ENCODE measurements at places on chromosomes 1 and 21.

DNA sequence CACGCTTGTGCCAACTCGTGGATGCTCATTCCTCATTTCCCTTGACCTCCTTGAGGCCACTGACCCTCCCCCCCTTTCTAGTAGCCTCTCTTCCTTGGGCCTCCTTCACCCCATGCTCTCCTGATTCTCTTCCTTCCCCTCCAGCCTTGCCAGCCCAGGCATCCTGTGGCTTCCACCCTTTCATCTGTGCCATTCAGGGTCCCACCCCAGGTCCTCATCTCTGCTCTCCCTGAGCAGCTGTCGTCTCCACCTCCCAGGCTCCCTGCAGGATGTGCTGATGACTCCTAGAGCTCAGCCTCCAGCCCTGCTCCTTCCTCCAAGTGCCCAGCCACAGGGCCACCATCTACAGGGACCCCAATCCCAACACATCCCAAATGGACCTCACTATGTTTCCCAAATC is 197.4 kb downstream of the GRIK3 start:
- DNase-seq = no peak

DNA sequence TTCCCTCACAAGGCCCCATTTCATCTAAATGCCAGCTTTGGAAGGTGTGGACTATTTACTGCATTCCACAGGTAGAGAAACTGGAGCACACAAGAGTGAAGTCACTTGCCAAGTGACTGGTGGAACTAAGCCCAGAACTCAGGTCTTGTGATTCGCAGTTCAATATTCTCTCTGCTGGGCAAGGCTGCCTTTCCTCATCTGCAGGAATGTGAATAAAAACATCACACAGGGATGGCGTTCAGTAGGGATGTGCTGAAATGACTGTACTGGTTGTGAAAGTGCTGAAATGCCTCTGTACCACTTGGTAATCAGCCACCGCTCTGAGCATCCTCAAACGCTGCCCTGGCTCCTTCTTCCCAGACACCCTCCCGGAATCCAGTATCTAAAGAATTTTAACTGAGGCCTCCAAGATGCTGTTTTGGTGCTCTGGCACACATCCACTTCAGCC is 145.6 kb downstream of the HIVEP3 start:
- DNase-seq = no peak

DNA sequence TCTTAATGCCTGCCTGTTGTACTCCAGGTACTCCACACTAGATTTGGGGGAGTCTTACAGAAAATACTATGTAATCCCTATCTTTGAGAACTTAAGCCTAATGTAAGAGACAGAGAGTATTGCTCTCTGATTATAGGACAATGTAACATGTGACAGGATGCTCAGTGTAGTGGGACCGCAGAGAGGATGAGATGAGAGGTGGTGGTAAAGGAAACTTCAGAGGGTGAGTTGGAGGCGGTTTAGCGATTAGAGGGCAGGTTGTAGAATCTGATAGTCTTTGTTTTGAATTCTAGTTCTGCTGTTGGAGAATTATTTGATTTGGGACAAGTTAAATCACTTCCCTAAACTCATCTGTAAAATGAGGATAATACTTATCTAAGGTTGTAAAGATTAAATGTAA is 5.4 kb downstream of the SOAT1 start:
- DNase-seq = no peak

GRCh38 chr1:151405187-151405951 is 6.0 kb downstream of the PSMB4 start:
- DNase-seq = no peak

DNA sequence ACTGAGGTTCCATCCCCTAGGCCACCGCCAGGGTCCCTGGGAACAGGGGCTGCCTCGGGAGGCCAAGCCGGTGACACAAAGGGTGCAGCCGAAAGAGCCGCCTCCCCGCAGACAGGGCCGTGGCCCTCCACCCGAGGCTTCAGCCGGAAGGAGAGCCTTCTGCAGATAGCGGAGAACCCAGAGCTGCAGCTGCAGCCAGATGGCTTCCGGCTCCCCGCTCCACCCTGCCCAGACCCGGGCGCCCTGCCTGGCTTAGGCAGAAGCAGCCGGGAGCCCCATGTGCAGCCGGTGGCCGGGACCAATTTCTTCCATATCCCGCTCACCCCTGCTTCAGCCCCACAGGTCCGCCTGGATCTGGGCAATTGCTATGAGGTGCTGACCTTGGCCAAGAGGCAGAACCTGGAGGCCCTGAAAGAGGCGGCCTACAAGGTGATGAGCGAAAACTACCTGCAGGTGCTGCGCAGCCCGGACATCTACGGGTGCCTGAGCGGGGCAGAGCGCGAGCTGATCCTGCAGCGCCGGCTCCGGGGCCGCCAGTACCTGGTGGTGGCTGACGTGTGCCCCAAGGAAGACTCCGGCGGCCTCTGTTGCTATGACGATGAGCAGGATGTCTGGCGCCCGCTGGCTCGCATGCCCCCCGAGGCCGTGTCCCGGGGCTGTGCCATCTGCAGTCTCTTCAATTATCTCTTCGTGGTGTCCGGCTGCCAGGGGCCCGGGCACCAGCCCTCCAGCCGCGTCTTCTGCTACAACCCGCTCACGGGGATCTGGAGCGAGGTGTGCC is 1.4 kb downstream of the KLHDC7A start:
- DNase-seq = no peak

GRCh38 chr1:15141935-15142539 is 11.5 kb upstream of the TMEM51 start:
- no peak for DNase-seq

GRCh38 chr1:166391279-166392066 is 224.7 kb upstream of the FAM78B start:
- DNase-seq = no peak

DNA sequence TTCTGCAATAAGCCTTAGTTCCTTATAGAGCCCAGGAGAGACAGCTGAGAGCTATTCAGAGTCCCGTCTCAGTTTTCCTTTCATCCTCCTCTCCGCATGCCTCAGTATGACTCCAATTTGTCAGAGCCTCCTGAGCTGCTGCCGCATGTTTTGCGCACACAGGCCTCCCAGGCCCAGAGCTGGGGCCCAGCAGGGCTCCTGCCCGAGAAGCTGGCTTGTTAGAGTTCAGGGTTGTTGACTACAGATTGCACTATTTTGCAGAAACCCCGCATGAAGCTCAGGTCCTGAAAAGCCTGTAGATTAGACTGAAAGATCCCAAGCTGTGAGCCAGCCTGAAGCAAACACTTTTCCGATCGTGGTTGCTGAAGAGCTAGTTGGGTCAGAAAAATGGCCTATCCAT is 51.5 kb downstream of the IGSF5 start:
- no peak for DNase-seq

DNA sequence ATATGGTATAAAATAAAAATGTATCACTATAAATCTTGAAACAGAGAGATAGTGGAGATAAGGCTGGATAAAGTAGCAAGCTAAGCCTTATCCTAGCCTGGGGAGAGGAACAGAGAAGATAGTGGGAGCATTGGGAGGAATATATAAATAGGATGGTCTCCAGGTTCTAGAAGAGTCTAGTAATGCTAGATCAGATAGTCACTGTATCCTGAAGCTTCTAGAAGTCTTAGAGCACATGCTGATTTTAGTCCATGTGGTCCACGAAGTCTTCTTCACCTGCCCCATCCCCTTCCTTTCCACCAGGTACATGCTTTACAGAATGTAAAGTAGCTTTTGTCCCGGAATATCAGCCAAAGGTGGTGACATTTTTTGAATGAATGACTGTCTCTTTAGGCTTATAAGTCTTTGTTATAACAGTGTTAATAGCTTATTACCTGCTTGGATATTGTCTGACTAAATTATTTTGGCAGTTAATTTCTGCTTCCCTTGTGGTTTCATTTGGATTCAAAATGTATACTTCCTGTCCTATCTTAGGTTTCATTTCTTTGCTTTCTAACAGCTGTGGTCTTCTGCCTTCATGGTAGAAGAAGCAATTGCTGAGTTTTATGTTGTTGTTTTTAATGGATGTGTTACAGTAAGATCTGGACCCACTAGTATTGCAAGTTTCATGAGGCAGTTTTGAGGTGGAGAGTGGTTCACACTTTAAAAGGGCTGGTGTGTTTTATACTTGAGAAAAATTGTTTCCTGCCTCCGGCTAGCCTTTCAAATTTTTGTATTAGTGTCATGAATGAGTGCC is 5.9 kb downstream of the SMG7 start:
- DNase-seq = no peak

DNA sequence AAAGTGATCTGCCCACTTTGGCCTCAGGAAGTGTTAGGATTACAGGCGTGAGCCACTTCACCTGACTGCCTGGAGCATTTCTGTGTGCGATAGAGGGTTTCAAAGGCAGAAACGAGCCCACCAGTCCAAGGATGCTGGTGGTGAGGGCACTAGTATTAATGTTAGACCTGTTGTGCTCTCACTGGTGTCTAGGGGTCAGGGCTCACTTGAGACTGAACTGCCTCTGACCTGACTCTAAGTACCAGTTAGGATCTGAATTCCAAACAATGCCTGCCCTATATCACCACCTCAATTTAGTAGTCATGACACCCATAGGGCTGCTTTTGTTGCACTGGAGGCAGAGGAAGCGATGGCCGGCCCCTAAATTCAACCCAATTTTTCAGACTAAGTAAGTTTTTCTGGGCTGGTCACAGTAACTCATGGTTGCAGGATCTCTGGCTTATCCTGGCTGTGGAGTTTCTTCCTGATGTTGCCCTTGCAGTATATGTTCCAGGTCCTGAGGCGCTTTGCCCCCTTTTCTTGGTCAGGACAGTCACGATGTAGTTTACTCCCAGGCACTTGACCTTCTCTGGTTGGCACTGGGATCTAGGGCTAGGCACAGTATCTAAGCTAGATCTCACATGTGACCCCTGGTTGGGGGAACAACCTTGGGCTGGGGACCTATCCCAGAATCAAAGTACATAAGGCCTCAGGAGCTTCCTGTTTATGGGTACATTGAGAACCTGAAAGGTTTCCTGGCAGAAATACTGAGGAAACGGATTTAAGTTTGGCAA is 4.5 kb downstream of the CCDC17 start:
- DNase-seq = no peak

- no peak for DNase-seq
These were observed 13.3 kb downstream of the ATF6 start for GRCh38 chr1:161779393-161779792.

GRCh38 chr1:113672491-113672890 is 86.8 kb downstream of the PHTF1 start:
- no peak for DNase-seq

GRCh38 chr1:223810586-223810985 is 35.2 kb downstream of the TP53BP2 start:
- DNase-seq = no peak

All from vagina (tissue), 2 donors.